ENCODE measurements at places on chromosomes 6 and 20. TPM values are rescaled to one million over a fixed set of nuclear protein-coding genes. Genes with fewer than 3 reads are reported as not detected.

- no peak for ATAC-seq
Observed at GRCh38 chr6:43616725-43617472, 12.2 kb downstream of the GTPBP2 start.

DNA sequence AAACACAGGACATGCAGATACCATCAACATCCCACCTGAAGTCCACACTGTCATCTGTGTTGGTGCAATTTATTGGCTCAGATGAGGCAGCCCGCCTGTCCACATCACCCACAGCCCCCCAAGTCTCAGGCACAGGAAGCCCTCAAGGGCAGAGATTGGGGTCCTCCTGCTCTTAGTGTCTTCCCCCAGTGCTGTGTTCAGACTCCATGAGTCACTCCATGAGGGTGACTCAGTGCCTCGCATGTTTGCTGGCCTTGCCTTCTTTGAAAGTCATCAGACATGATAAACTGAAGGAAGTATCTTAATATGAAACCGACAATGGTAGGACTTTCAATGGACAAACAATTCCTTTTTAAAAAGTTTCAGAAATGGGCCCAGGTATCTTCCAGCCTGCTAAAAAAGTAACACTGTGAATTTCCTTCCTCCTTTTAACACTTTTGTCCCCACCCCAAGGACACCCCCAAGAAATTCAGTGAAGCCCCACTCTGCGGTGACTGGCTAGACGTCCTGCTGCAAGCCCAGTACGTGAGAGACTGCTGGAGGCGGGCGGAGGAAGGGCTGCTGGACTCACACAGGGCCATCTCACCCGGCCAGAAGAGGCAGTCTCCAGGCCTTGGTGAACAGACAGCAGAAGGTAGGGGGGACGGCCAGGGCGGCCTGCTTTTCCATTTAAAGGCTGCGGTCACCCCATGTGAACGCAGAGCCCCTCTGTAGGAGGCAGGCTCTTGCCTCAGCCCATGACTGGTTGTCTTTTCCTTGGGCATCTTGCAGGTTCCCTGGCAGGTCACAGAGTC is 43.0 kb upstream of the KCNK16 start:
- ATAC-seq, result peak; percentile 44

DNA sequence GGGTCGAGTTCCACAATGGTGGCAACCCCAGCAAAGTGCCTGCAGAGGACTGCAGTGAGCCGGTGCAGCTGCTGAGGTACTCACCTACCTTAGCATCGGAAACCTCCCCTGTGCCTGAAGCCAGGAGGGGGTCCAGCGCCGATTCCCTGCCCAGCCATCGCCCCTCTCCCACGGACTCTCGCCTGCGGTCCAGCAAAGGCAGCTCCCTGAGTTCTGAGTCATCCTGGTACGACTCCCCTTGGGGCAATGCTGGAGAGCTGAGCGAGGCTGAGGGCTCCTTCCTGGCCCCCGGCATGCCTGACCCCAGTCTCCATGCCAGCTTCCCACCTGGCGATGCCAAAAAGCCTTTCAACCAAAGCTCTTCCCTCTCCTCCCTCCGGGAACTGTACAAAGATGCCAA is 134.1 kb upstream of the CLDN20 start:
- ATAC-seq, result no peak

The OLIG3 gene
- total RNA-seq, result not detected

The CCN6 gene
- total RNA-seq, result not detected
